ENCODE measurements at places on chromosomes 1 and 21.
A peak's percentile ranks its signal among the peaks of the same experiment; 100 is the strongest.

- DNase-seq: no peak
Measured at GRCh38 chr1:53507116-53507820, 48.1 kb downstream of the DMRTB1 start.

DNA sequence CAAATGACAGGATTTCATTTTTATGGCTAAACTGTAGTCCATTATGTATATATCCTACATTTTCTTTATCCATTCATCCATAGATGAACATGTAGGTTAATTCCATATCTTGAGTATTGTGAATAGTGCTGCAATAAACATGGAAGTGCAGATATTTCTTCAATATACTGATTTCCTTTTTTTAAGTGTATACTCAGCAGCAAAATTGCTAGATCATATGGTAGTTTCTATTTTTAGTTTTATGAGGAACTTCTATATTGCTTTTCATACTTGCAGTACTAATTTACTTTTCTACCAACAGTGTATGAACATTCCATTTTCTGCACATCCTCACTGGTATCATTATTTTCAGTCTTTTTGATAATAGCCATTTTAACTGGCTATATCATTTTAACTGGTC, 30.1 kb downstream of the OR10J5 start:
- DNase-seq: no peak

- no peak for DNase-seq
Measured at GRCh38 chr1:91345395-91346005, 59.1 kb downstream of the HFM1 start.

- DNase-seq: no peak
Measured at GRCh38 chr1:197462539-197462938, 194.5 kb downstream of the CRB1 start.

GRCh38 chr21:25381936-25382452, 225.3 kb downstream of the MRPL39 start:
- no peak for DNase-seq

GRCh38 chr1:2356911-2357845, 34.2 kb downstream of the MORN1 start:
- DNase-seq: no peak

- no peak for DNase-seq
Measured at GRCh38 chr1:187091666-187092065, 262.9 kb downstream of the PLA2G4A start.

DNA sequence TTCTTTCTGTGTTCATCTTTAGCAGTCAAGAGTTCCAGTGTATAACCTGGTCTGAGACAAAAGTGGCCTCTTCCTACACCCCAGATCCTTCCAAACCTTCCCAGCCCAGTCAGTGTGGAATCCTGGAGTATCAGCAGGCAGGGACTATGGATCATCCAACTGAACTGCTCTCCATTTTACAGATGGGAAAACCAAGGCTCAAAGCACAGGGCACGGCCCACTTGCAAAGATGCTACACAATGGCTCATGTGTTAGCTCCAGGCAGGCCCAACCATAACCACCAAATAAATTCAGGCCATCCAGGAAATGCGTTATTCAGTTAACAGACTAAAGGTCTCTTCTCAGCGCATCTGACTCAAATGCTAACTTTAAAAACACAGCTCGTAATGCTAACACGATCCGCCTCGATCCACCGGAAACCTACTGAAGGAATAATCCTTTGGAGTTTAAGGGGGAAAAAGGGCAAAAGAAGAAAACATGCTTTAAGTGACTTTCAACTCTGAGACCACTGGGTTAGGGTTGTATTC, 7.1 kb downstream of the GLIS1 start:
- DNase-seq: no peak

DNA sequence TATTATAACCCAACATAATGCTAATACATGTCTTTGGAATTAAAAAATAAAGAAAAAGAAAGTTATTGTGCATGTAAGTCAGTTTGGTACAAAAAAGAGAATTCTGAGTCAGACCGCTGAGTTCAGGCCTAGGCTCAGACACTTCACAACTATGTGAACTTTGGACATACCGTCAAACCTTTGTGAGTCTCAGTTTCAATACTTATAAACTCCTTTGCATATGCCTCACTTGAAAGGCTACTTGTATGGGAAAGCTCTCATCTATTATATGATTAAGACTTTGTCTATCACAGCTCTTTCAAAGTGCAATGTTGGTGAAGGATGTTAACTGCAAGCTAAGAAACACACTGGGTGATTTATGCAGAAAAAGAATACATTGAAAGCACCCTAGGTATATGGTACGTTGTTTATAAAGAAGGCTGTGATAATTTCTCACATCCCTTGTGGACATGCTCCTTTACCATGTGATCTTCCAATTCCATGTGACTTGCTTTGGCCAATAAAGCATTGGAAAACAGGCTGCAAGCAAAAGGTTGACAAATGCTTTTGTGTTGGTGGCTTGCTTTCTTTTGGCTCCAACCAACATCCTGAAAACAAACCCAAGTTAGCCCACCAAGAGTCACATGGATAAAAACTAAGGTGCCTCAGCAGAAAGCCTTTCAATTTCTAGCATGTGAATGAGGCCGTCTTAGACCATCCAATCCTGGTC, 49.6 kb downstream of the INTS7 start:
- no peak for DNase-seq

- no peak for DNase-seq
Measured at GRCh38 chr1:179803104-179803503, 60.0 kb downstream of the FAM163A start.

DNA sequence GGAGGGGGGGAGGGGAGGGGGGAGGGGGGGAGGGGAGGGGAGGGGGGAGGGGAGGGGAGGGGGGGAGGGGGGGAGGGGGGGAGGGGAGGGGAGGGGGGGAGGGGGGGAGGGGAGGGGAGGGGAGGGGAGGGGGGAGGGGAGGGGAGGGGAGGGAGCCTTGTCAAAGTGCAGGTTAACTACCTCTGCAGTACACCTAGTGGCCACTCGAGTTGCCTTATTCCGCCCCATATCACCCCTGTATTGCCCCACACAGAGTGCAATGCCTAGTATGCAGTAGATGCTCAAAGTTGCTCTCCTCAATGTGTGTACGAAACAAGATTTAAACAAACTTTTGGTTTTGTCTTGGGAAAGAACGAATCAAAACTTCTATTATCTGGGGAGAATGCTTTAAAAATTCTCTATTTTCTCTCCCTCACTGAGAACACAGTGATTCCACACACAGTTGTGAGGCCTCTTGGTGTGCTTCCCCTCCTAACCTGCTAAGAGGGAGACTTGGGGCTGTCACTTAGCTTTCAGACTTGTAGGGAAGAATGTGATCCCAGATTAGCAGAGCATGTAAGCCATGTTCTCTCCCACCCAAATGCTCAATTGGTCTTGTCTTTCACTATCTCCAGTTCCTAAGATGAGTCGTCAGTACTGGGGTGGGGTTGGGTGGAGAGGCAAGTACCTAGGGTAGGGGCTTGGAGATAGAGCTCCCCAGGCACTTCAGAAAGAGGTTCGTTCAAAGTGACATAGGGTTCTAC, 79.7 kb upstream of the MAP10 start:
- peak; percentile 17 for DNase-seq

DNA sequence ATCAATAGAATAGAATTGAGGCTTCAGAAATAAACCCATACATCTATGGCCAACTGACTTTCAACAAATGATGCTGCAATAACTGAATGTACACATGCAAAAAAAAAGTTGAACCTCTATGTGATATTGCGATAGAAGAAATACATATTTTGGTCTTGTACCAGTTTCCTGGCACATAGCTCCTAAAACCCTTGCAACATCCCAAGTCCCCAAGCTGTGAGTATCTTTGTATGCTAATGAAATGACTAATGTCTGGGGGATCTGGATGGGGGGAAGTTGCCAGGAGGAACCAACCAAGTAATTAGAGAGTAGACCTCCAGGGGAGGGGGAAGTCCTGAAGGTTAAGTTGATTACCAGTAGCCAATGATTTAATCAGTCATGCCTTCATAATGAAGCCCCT, 24.4 kb downstream of the BLZF1 start:
- DNase-seq: no peak

DNA sequence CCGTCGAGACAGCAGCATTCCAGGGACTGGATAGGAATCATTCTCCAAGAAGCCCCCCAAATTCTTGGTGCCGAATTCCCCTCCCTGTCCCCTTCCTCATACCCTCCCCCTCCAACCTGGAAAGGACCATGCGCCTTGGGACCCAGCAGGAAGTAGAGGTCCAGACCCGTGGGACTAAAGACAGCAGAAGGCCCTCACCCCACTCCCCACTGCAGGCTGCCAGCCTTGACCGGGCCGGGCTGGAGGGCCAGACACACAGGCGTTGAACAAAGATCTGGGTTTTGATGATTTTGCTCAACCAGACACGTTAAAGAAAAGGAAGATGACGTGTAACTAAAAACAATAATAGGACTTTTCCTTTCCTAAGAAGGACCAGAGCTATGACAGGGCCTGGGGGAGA, 286.5 kb downstream of the NPHP4 start:
- no peak for DNase-seq

DNA sequence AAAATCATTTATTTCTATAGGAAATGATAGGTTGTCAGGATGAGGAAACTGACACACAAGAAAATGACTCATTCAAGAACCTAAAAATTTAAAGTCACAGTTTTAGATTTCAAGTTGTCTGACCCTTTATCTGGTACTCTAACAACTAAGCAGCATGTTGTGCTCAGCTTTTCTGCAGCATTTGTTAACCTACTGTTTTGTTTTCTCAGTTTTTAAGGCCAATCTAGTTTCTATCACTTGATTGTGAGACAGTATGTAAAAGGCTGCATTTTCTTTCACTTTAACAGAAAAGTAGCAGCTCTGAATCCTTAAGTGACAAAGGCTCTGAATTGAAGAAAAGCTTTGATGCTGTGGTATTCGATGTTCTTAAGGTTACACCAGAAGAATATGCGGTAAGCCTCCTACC, 59.1 kb downstream of the RALGPS2 start:
- DNase-seq: no peak

DNA sequence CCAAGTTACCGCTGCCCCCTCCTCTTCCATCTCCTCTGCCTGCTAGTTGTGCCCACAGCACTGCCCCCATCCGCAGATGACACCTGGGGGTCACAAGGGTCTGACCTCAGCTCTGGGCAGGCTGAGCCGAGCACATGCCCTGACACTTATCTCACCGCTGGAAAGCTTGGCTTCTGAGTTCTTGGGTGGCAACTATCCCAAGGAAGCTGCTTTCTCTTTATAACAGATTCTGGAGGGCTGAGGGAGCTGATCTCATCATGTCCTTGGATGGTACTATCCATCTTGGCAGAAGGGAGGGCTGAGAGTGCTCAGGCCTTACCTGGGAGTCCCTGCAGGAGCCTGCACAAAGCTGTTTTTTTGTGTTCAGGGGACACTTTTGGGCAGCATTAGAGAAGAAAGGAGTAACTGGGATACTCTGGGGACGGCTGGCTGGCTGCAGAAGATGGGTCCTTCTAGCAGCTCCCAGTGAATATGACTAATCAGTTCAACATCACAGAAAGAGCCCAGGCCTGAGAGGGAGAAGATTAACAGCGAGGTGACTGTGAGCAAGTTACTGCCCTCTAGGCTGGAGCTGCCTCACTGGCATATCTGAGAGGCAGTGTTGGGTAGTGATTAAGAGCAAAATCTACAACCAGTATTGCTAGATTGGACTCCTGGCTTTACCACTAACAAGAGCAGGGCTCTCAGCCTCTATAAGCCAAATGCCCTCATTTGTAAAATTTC, 71.6 kb downstream of the PLXNA2 start:
- no peak for DNase-seq

- peak; percentile 58 for DNase-seq
Measured at GRCh38 chr21:39715804-39716397, 29.1 kb upstream of the IGSF5 start.

- no peak for DNase-seq
Measured at GRCh38 chr1:10830961-10831668, 34.7 kb upstream of the CASZ1 start.

DNA sequence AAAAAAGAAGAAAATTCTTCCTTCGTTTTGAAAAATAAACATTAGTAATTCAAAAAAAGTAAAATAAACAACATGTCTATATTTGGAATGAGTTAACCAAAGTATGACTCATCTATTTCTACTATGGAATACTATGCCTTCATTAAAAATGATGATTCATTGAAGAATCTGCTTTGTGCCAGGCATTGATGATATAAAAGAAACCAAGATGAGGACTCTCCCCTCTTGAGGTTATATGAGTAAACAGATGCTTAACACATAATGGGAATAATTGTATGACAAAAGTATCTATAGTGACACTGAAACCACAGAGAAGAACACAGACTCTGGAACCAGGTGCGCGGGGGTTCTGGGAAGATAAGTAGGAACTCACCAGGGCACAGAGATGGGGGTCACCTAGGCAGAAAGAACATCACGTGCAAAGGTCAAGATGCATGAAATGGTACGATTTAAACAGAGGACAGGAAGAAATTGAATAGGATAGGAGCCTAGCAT, 18.8 kb downstream of the ELF3 start:
- DNase-seq: peak; percentile 29

GRCh38 chr1:247357052-247357780, 25.5 kb upstream of the ZNF496 start:
- DNase-seq: no peak

- DNase-seq: no peak
Measured at GRCh38 chr1:46411601-46412341, 17.7 kb downstream of the FAAH start.

GRCh38 chr1:231465051-231465450, 43.0 kb upstream of the EGLN1 start:
- no peak for DNase-seq

All from A673 (cell line).